ENCODE measurements at places on chromosomes 2 and 18.

GRCh38 chr18:49342690-49343089, 117.8 kb downstream of the DYM start:
- no peak overlapping the region for H3K4me3 ChIP-seq
- no peak overlapping the region for H3K27ac ChIP-seq
- H3K27me3 ChIP-seq = no peaks in the 10 kb centered on the region

- H3K27ac ChIP-seq = no peak overlapping the region
- H3K4me3 ChIP-seq = no peak overlapping the region
- no peaks in the 10 kb centered on the region for H3K27me3 ChIP-seq
- no peaks in the 10 kb centered on the region for H3K36me3 ChIP-seq
- H3K4me1 ChIP-seq = no peaks in the 10 kb centered on the region
Measured at GRCh38 chr18:69936191-69936558, 11.5 kb downstream of the CD226 start.

- no peak for DNase-seq
- no peak overlapping the region for H3K4me3 ChIP-seq
- no peaks in the 10 kb centered on the region for H3K4me1 ChIP-seq
- no peaks in the 10 kb centered on the region for H3K36me3 ChIP-seq
Measured at GRCh38 chr2:40665493-40666232, 213.8 kb upstream of the SLC8A1 start.

GRCh38 chr2:72797740-72798139, 28.1 kb downstream of the EXOC6B start:
- H3K27ac ChIP-seq = no peak overlapping the region
- H3K36me3 ChIP-seq = peaks cover 11% of the 10 kb centered on the region
- H3K4me1 ChIP-seq = peaks cover 7% of the 10 kb centered on the region

GRCh38 chr2:236827997-236828396, 257.7 kb upstream of the COPS8 start:
- no peak for DNase-seq
- no peaks in the 10 kb centered on the region for H3K36me3 ChIP-seq
- no peaks in the 10 kb centered on the region for H3K4me1 ChIP-seq
- H3K27ac ChIP-seq = no peak overlapping the region

GRCh38 chr2:190722061-190722759, 73.3 kb downstream of the NAB1 start:
- H3K27ac ChIP-seq = no peak overlapping the region
- peaks cover 6% of the 10 kb centered on the region for H3K27me3 ChIP-seq
- DNase-seq = no peak
- no peak overlapping the region for H3K4me3 ChIP-seq
- no peaks in the 10 kb centered on the region for H3K36me3 ChIP-seq

DNA sequence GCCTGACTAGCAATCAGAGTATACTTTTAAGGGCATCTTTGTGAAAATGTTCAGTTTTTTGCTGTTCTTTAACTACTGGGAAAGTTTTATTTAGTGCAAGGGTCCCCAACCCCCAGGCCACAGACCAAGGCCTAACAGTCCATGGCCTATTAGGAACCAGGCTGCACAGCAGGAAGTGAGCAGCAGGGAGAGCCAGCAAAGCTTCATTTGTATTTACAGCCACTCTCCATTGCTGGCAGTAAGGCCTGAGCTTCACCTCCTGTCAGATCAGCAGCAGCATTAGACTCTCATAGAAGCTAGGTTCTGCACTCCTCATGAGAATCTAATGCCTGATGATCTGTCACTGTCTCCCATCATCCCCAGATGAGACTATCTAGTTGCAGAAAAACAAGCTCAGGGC, 17.1 kb upstream of the NR4A2 start:
- no peak overlapping the region for H3K4me3 ChIP-seq
- H3K4me1 ChIP-seq = no peaks in the 10 kb centered on the region
- no peak overlapping the region for H3K27ac ChIP-seq

GRCh38 chr2:41293491-41293890, 754.3 kb upstream of the PKDCC start:
- H3K27ac ChIP-seq = no peak overlapping the region
- H3K4me3 ChIP-seq = no peak overlapping the region
- H3K36me3 ChIP-seq = no peaks in the 10 kb centered on the region
- H3K4me1 ChIP-seq = no peaks in the 10 kb centered on the region
- H3K27me3 ChIP-seq = no peaks in the 10 kb centered on the region

GRCh38 chr2:69624131-69624530, 19.4 kb downstream of the AAK1 start:
- no peak for DNase-seq
- H3K36me3 ChIP-seq = no peaks in the 10 kb centered on the region
- no peak overlapping the region for H3K27ac ChIP-seq
- no peak overlapping the region for H3K4me3 ChIP-seq

- peaks cover 5% of the 10 kb centered on the region for H3K4me1 ChIP-seq
- DNase-seq = no peak
- H3K36me3 ChIP-seq = peaks cover 22% of the 10 kb centered on the region
- H3K4me3 ChIP-seq = no peak overlapping the region
Measured at GRCh38 chr2:28855977-28856376, 14.1 kb downstream of the TRMT61B start.

- peaks cover 5% of the 10 kb centered on the region for H3K36me3 ChIP-seq
- no peak overlapping the region for H3K4me3 ChIP-seq
- no peaks in the 10 kb centered on the region for H3K4me1 ChIP-seq
- H3K27me3 ChIP-seq = no peaks in the 10 kb centered on the region
- H3K27ac ChIP-seq = no peak overlapping the region
- DNase-seq = no peak
Measured at GRCh38 chr2:36973320-36973719, 7.0 kb upstream of the STRN start.

DNA sequence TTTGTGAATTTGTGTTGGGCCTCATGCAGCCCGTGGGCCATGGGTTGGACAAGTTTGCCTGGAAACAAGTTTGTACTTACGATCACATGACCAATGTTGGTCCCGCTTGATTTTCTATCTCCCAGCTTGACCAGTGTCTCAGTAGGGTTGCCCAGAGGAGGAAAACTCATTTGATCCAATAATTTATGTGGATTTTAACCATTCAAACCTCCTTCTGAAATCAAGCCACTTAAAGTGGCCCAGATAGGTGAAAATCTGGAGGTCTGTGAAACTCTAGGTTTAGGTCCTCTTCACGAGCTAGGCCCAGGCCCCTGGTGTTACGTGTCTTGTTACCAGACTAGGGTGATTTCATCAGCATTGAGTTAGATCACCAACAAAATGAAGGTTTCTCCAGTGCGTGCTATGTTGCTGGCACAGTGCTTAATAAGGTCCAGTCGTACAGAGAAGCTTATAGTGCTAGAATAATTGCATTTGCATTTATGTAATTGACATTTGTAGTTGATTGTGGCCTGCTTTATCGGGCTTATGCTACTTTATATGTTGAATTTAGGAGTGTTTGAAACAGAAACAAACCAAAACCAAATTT, 4.4 kb downstream of the ACTR2 start:
- H3K36me3 ChIP-seq = peaks cover 5% of the 10 kb centered on the region
- peaks cover 33% of the 10 kb centered on the region for H3K4me1 ChIP-seq
- no peak for DNase-seq
- peak overlapping the region; percentile 25 for H3K4me3 ChIP-seq

GRCh38 chr2:136399667-136400289, 281.8 kb upstream of the CXCR4 start:
- DNase-seq = no peak
- H3K4me1 ChIP-seq = peaks cover 11% of the 10 kb centered on the region
- H3K27ac ChIP-seq = no peak overlapping the region
- no peak overlapping the region for H3K4me3 ChIP-seq
- no peaks in the 10 kb centered on the region for H3K36me3 ChIP-seq

DNA sequence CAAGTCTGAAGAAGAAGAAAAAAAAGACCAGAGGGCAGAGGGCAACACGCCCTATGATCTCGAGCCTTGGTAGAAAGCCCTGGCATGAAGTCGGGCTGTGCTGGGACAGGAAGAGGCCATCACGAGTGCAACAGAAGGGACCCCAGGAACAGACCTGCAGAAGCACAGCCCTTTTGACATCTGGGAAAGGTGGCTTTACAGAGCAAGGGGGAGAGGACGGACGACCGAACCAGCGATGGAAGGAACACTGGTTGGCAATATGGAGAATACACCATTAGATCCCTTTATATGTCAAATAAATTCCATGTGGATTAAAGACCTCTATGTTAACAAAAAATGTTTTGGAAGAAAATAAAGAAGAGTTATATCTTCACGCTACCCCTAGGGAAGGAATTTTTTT, 10.7 kb downstream of the KIF1A start:
- H3K27ac ChIP-seq = no peak overlapping the region
- H3K4me1 ChIP-seq = no peaks in the 10 kb centered on the region
- DNase-seq = no peak
- peaks cover 28% of the 10 kb centered on the region for H3K27me3 ChIP-seq
- no peaks in the 10 kb centered on the region for H3K36me3 ChIP-seq
- no peak overlapping the region for H3K4me3 ChIP-seq

DNA sequence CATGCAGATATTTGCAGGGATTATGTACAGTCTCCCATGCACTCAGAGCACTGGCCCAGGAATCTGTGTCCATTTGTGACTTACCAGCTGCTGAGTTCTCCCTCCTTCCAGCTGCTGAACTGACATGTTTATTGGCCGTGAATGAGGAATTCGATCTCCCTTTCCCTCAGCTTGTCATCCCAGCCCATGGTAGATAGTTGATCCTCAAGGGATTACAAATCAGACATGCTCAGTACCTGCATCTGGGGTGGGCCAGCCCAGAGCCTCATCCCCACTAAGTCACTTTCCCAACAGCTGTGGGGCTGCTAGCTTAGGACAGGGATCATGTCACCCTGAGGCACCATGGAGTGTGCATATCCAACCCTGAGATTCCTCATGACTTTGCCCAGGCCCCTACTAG, 1284.9 kb upstream of the LRRTM1 start:
- no peaks in the 10 kb centered on the region for H3K4me1 ChIP-seq
- no peaks in the 10 kb centered on the region for H3K36me3 ChIP-seq
- H3K27ac ChIP-seq = no peak overlapping the region
- no peaks in the 10 kb centered on the region for H3K27me3 ChIP-seq

DNA sequence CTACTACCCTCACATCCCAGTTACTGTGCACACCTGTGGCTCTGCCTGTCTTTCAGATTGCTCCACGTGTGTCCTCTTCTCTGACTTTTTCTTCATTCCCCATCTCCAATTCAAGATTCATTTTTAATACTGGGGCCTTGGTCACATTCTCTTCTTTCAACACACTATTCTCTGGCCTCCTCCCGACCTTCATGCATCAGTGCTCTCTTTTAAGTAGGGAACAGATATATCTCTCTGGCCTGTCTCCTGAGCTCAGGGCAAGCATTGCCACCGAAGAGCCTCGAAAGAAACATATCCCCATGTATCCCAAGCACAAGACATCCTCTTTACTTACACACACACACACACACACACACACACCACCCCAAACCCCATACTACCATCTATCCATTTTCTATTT, 21.6 kb upstream of the PAX8 start:
- no peaks in the 10 kb centered on the region for H3K4me1 ChIP-seq
- H3K27me3 ChIP-seq = peaks cover 20% of the 10 kb centered on the region

DNA sequence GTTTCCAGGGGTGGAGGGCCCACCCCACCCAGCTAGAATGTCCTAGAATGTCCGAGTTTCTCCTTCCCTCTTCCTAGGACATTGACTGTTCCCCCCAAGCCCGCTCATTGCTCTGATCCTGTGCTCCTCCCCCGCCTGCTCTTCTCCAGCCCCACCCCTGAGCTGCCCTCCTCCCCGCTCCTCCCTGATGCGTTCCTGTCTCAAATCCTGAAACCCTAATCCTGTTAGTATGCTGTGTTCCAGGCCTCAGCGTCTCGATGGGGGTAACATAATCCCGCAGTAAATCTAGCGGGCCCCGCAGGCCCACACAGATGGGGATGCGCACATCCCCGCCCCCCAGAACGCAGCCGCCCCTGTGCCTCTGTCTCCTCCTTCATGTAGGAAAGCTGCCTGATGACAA, 51.3 kb downstream of the NRP2 start:
- no peak overlapping the region for H3K4me3 ChIP-seq
- H3K4me1 ChIP-seq = no peaks in the 10 kb centered on the region
- H3K36me3 ChIP-seq = peaks cover 1% of the 10 kb centered on the region
- no peaks in the 10 kb centered on the region for H3K27me3 ChIP-seq

- no peaks in the 10 kb centered on the region for H3K27me3 ChIP-seq
- no peak overlapping the region for H3K4me3 ChIP-seq
- H3K4me1 ChIP-seq = no peaks in the 10 kb centered on the region
- no peak overlapping the region for H3K27ac ChIP-seq
Measured at GRCh38 chr2:3642521-3643215, 15.3 kb upstream of the ALLC start.

GRCh38 chr2:96085541-96086355, 30.6 kb downstream of the ADRA2B start:
- H3K27me3 ChIP-seq = peaks cover 17% of the 10 kb centered on the region
- no peaks in the 10 kb centered on the region for H3K4me1 ChIP-seq
- no peaks in the 10 kb centered on the region for H3K36me3 ChIP-seq
- H3K27ac ChIP-seq = no peak overlapping the region
- no peak overlapping the region for H3K4me3 ChIP-seq

DNA sequence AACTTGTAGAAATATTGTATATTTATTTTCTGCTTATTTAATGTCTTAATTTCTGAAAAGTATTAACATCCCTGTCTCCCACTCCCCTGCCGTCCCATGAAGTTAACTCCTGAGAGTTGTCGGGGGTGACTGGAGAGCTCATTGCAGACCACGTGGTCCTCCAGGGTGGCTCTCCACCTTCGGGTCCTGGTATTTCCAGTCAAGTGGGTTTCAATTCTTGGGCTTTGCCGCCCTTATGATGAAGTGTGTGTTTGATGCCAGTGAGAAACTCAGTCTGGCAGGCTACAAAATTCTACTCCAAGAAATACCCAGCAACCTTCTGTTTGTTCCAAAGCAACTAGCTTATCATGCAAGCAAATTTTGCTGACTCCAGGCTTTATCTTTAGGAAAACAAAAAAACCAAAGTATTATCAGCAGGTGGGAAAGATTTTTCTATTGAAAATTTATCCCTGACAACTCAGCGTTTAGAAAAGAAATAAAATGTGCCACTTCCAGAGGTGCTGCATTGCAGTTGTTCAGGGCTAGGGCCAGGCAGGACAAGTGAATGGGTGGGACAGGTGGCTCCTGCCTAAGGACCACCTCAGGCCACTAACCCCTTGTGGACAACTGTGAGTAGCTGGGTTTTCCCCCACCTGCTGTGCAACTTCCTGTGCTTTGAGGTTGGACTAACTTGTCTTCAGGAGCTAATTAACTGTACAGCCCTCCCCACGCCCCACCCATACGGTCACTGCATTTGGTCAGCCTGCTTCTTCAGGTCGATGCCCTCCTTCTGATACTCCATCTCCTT, 46.6 kb downstream of the BCL2L11 start:
- no peak for DNase-seq
- H3K36me3 ChIP-seq = peaks cover 10% of the 10 kb centered on the region
- no peak overlapping the region for H3K4me3 ChIP-seq
- H3K4me1 ChIP-seq = peaks cover 15% of the 10 kb centered on the region
- H3K27me3 ChIP-seq = no peaks in the 10 kb centered on the region
- H3K27ac ChIP-seq = no peak overlapping the region

GRCh38 chr2:65329525-65329924, 101.9 kb downstream of the ACTR2 start:
- no peak overlapping the region for H3K27ac ChIP-seq
- H3K4me1 ChIP-seq = no peaks in the 10 kb centered on the region
- H3K36me3 ChIP-seq = peaks cover 9% of the 10 kb centered on the region
- DNase-seq = no peak

DNA sequence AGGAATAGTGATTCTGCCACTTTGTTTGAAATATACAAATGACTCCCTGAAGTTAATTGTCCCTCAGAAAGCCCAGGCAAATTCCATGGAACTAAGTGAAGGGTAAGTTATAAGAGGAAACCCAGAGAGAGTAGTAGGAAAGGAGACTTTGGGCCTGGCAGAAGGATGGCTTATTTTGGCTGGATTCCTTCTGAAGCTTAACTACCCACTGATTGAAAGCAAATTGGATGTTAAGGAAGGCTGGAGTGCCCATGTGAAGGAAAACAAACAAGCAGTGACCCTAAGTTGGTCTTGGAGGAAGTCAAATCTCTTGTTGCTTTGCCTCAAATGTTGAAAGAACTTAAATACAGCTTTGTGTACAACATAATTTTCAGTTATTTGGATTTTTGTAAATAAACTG, 1106.4 kb upstream of the ZEB2 start:
- no peak overlapping the region for H3K4me3 ChIP-seq
- no peaks in the 10 kb centered on the region for H3K27me3 ChIP-seq
- H3K36me3 ChIP-seq = no peaks in the 10 kb centered on the region
- DNase-seq = no peak

Measured in naive B cell (primary cell).